Placental epithelial cell (primary cell): ENCODE measurements at places on chromosomes 5 and 9. TPM values are rescaled to one million over a fixed set of nuclear protein-coding genes. Genes with fewer than 3 reads are reported as not detected.

Gene ADRB2
- 2.2 and 4.3 TPM in 2 replicates for total RNA-seq

Gene TRPM3
- total RNA-seq = 0.39 and 0.43 TPM in 2 replicates

Gene ALDH1A1
- 0.79 TPM in 1 of 2 replicates, not detected in the other for total RNA-seq

Gene IFNA21
- not detected in 2 replicates for total RNA-seq

Gene CCDC180
- total RNA-seq = 2.9 and 11.4 TPM in 2 replicates
